ENCODE measurements at places on chromosomes 3 and 15. TPM values are rescaled to one million over a fixed set of nuclear protein-coding genes. Genes with fewer than 3 reads are reported as not detected.

Gene GOLGA8M
- 5.0 TPM for total RNA-seq

Gene RAF1
- 136 TPM for total RNA-seq

Gene ELP6
- 23.2 TPM for total RNA-seq

Gene GPR87
- not detected for total RNA-seq

- peak overlapping the region; percentile 36 for H3K27ac ChIP-seq
- peaks cover 29% of the 10 kb centered on the region for H3K4me1 ChIP-seq
- H3K27me3 ChIP-seq = no peaks in the 10 kb centered on the region
- H3K36me3 ChIP-seq = no peaks in the 10 kb centered on the region
- no peak overlapping the region for H3K4me3 ChIP-seq
Measured at GRCh38 chr15:77974098-77974414, 103.5 kb downstream of the TBC1D2B start.

GRCh38 chr3:42115946-42116345 lies 24.8 kb downstream of the TRAK1 start:
- no peaks in the 10 kb centered on the region for H3K27me3 ChIP-seq
- no peak overlapping the region for H3K27ac ChIP-seq
- no peak for DNase-seq

DNA sequence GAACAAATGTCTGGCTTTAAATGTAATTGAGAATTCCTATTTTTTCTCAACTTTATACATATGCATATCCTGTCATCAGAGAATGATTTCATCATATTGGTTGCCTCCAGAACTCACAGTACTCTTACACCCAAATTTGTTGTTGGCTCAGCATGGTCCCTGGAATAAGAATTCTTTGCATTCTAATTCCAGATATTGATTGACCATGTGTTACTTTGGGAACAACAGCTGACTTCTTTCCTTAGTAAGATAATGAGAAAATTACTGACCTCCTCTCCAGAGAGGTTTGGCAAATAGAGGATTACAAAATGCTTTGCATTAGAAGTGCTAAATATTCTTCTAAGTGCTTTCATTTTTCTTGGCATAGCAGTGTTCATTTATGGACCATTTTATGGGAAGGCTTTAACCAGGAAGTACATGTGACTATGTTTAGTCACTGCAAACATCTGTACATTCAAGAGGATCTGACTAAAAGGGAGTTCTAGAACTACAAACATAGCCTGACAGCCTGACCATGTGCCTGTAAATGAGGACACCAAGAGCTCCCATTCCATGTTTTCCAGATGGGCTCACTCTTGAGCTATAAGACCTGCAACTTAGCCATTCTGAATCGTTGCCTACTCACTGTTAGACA lies 391.6 kb upstream of the DPPA4 start:
- no peaks in the 10 kb centered on the region for H3K4me1 ChIP-seq
- no peaks in the 10 kb centered on the region for H3K27me3 ChIP-seq
- H3K36me3 ChIP-seq = no peaks in the 10 kb centered on the region

- H3K27ac ChIP-seq = no peak overlapping the region
- no peaks in the 10 kb centered on the region for H3K27me3 ChIP-seq
- no peak for DNase-seq
- no peaks in the 10 kb centered on the region for H3K36me3 ChIP-seq
- H3K4me3 ChIP-seq = no peak overlapping the region
- no peaks in the 10 kb centered on the region for H3K4me1 ChIP-seq
Measured at GRCh38 chr3:67737906-67738865, 83.8 kb upstream of the SUCLG2 start.

DNA sequence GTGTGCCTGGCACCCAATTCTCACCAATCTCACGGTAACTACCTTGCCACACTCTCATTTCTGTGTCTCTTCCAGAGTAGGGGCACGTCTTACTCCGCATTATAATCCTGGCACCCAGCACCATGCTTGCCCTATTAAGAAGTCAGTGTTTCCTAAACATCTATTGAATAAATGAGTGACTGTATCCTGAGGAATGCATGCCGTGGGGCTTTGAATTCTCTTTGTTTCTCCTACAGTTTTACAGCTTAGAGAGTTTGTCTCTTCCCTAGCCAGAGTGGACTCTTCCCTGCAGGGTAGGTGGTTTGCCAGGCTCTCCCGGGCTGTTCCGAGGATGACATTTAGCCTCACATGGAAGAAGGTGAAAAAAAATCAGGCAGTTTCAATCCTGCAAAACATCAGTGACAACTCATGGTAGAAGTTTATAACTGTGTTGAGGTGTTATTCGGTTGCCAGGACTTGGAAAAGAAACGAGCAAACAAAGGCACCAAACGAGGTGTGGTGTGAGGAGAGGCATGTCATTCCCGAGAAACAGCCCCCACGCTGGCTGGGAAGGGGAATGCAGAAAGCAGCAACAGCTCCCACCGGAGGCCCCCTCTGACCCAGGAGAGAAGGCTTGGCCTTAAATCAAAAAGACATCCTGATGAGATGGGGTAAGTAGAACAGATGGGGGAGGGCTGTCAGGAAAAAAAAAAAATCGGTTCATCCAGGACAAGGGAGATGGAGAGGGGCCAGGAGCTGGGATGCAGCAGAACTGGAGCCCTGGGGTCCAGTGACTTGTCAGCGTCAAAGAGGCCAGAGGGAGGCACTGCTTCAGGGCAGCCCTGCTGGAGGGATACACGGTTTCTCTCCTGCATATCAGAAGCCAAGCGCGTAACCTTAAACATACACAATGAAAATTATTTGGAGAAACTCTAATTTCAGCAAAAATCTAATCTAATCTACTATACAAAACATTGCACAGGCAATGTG lies 168.4 kb upstream of the ARRDC4 start:
- H3K27me3 ChIP-seq = no peaks in the 10 kb centered on the region
- no peaks in the 10 kb centered on the region for H3K4me1 ChIP-seq
- no peaks in the 10 kb centered on the region for H3K36me3 ChIP-seq
- no peak for DNase-seq
- no peak overlapping the region for H3K4me3 ChIP-seq

DNA sequence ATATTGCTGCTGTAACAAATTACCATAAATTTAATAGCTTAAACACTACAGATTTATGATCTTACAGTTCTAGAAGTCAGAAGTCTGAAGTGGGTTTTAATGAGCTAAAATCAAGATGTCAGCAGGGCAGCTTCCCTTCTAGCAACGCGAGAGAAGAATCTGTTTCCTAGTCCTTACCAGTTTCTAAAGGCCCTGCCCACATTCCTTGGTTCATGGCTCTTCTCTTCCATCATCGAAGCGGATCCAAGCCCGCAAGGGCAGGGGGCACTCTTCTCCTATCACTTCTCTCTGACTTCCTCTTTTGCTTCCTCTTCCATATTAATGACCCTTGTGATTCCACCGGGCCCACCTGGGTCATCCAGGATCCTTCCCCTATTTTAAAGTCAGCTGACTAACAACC lies 16.1 kb downstream of the MINDY4B start:
- no peaks in the 10 kb centered on the region for H3K27me3 ChIP-seq
- no peaks in the 10 kb centered on the region for H3K4me1 ChIP-seq
